ENCODE measurements at places on chromosomes 2 and 18.

DNA sequence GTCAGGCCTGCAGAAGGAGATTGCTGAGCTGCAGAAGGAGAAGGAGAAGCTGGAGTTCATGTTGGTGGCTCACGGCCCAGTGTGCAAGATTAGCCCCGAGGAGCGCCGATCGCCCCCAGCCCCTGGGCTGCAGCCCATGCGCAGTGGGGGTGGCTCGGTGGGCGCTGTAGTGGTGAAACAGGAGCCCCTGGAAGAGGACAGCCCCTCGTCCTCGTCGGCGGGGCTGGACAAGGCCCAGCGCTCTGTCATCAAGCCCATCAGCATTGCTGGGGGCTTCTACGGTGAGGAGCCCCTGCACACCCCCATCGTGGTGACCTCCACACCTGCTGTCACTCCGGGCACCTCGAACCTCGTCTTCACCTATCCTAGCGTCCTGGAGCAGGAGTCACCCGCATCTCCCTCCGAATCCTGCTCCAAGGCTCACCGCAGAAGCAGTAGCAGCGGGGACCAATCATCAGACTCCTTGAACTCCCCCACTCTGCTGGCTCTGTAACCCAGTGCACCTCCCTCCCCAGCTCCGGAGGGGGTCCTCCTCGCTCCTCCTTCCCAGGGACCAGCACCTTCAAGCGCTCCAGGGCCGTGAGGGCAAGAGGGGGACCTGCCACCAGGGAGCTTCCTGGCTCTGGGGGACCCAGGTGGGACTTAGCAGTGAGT, 19.4 kb downstream of the FOSL2 start:
- DNase-seq, result no peak

DNA sequence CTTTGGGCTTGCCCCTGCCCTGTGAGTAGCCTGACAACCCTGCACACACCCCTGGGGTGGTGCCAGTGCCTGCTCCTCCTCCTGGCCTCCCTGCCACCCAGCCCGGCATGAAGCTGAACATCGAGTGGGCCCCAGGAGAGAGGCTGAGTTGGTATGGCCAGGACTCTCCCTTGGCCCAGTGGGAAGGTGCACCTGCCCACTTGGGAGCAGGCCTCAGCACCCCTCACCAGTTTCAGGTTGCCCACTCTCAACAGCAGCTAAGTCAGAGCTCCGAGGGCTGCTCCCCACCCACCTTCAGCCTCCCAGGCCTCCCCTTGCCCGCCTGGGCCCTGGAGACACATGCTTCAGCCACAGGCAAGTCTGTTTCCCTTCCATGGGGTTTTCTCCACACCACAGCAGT, 203.1 kb downstream of the KLHL29 start:
- DNase-seq, result no peak

DNA sequence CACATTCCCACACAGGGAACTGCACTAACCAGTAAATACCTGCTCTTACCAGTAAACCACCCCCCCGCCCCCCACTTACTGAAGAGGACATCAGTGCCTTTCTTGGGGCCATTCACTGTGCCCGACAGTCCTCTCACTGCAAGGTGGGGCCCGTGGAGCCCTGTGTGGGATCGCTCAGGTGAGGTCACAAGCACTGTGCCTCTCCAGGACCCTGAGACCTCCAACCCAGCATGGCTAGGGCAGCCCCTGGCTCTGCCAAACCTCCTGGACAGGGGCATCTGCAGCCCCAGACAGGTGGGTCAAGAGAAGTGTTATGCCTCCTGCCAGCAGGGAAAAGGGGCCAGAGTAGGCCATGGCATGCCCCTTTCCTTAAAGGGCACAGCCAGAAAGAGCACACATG, 6.7 kb upstream of the NEURL3 start:
- no peak for DNase-seq

GRCh38 chr2:131104487-131105155, 515 bp upstream of the PLEKHB2 start:
- peak; percentile 79 for DNase-seq

DNA sequence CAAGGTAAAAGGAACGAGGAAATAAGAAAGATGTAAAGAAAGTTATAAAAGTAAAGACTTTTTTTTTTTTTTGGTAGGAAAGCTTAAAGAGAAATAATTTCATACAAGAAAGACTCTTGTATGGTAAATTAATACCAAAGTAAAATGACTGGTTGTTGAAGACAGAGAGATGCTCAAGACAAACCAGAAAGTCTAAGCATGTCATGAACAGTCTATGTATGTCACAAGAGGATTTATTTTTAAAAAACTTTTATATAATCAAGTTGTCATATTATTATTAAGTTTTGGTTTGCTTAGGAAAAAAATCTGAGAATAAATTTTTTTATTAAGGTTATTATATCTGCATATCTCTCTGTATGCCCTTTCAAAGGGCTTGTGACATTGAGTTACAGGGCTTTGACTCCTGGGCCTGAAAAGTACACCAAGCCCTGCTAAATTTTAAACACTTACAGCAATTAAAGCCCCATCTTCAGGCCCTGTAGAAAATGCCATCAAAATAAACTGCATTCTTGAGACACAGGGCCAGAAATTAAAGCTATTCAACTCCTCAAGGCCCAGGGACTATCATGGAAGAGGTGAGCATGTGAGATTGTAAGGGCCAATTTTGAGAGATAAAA, 10.9 kb upstream of the SGPP2 start:
- DNase-seq, result no peak

DNA sequence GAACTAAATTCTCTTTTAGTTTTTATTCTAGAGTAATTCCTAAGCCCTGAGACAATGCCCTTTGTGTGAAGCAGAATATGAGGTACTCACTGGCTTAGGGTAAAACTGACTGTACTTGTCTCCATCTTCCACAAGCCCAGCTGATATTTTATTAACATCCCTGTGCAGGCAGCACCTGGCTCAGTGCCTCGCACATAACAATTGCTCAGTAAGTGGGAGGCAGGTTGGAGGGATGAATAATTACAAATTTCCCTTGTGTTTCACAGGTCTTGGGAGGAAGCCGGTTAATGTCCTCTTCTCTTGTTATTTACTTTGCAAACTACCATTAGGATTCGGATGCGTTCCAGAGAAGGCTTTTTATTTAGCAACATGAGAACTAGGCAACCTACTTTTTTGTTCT, 249.8 kb upstream of the FSHR start:
- DNase-seq, result no peak

- DNase-seq, result no peak
These were observed 122.8 kb upstream of the MSH6 start for GRCh38 chr2:47660168-47660567.

DNA sequence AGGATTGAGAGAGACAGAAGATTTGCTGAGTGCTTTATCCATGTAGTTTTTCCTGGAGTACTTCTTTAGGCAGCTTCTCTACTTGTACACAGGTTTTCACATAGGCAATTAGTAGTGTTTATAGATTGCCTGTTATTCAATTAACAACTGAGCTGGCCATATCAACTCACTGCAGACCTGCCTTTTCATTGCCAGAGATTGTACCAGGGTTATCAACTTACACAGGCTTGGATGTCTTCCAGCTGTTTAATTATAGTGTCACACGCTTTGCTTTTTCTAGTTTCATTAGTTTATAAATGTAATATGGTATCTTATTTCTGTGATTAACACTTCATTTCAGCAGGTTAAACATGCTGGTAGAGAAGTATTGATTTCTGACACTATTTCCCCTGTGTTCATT, 125.9 kb downstream of the GPD2 start:
- no peak for DNase-seq

- no peak for DNase-seq
These were observed 98.2 kb downstream of the EIPR1 start for GRCh38 chr2:3279236-3279960.

GRCh38 chr2:37654932-37655841, 16.3 kb downstream of the CDC42EP3 start:
- no peak for DNase-seq

- DNase-seq, result peak; percentile 50
These were observed at the start of gene DHRS9 for GRCh38 chr2:169069341-169069740. Gene DHRS9 (plus strand): TSS chr2:169069563. CDS start chr2:169081582, 12,019 bp downstream.

DNA sequence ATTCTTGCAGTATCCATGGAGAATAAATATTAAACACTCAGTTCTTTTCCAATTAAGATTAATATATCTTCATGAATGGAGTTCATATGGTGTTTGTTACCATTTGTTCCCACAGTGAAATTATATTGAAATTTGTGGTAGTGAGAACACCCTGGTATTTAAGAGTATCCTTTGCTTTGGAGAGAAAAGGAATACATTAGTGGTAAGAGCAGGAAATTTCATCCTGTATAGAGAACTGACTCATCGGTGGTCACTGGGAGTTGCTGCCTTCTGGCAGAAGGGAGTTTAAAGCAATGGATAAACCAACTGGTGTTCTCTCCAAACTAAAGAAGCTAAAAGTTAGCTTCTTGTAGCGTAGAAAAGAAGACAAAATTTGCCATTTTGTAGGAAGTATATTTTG, 107.3 kb downstream of the MYO1B start:
- DNase-seq, result peak; percentile 78

- DNase-seq, result no peak
These were observed 840.6 kb upstream of the SALL3 start for GRCh38 chr18:78138983-78139496.

DNA sequence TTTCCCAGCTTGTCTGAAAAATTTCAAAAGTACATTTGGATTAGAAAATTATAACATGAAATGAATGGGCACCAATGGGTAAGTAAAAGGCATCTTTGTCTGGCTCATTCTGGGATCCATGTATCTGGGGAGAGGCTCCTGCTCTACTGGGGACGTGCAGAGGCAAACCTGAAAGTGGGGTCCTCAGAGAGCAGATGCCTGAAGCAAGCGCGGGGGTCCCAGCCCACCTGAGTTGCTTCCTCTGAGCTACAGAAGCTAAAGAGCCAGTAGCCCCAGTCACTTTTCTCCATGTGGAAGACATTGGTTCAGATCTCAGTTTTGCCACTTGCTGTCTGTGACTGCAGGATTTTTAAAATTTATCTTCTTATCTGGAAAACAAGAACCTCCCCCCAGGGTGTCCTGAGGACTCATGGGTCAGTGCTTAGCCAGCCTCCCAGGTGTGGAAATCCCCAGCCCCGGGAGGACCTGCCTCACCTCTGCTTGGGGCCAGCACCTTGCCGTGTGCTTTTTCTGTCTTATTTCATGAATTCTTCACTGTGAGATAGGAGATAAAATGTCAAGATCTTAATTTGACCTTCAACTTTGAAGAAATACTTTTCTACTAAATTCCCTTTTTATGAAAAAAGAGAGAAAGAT, 25.1 kb upstream of the ODC1 start:
- no peak for DNase-seq

DNA sequence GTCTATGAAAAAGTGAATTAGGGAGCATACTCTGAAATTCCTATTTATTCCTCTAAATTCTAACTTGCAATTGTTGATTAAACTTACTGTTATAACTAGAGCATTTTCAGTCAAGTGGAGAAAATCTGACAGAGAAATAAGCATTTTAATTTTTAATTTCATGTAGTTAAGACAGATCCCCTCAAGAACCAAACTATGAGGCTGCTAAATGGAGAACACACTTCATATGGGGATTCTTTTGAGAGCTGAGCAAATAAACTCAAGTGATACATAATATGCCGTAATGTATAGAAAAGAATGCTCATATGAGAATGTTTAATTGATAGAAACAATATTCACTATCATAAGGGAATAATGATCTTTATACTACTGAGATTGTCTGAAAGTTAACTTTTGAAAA, 340.8 kb downstream of the ERBB4 start:
- no peak for DNase-seq

- peak; percentile 89 for DNase-seq
These were observed 46.9 kb upstream of the CNOT11 start for GRCh38 chr2:101205521-101206479.

All from fibroblast of gingiva (primary cell).